Activated effector memory CD4-positive, alpha-beta T cell treated with Interleukin-2 at 50 U/mL for 16 hours (primary cell): ENCODE measurements at places on chromosomes 5 and 9.

- no peak for DNase-seq
These were observed 215.5 kb downstream of the FANCC start for GRCh38 chr9:95102001-95102433.

- DNase-seq: no peak
These were observed 22.9 kb upstream of the SPATA31C2 start for GRCh38 chr9:88161144-88161543.

- DNase-seq: no peak
These were observed 105.5 kb downstream of the TLR4 start for GRCh38 chr9:117809751-117810150.

GRCh38 chr5:43042176-43042625 lies 2.1 kb upstream of the ANXA2R start:
- peak; percentile 79 for DNase-seq

- no peak for DNase-seq
These were observed 492 bp upstream of the NEK6 start for GRCh38 chr9:124257070-124257843.

- DNase-seq: no peak
These were observed 648.5 kb upstream of the WWC1 start for GRCh38 chr5:167642779-167643517.
